ENCODE measurements at places on chromosomes 12 and 14. TPM values are rescaled to one million over a fixed set of nuclear protein-coding genes. Genes with fewer than 3 reads are reported as not detected.

The CPNE6 gene
- not detected for polyA plus RNA-seq

The PACS2 gene
- 89.4 TPM for polyA plus RNA-seq

The ACTR10 gene
- polyA plus RNA-seq, result 96.0 TPM

The PPP1R1A gene
- polyA plus RNA-seq, result 54.6 TPM

The SRSF5 gene
- 704 TPM for polyA plus RNA-seq

The SCNN1A gene
- polyA plus RNA-seq, result 105 TPM

The MSRB3 gene
- 19.4 TPM for polyA plus RNA-seq

The RESF1 gene
- 52.3 TPM for polyA plus RNA-seq

The ADSS1 gene
- polyA plus RNA-seq, result 14.7 TPM

The KRT82 gene
- polyA plus RNA-seq, result not detected

The ENDOU gene
- polyA plus RNA-seq, result 0.46 TPM

The RPS6KL1 gene
- polyA plus RNA-seq, result 1.9 TPM

The P2RX2 gene
- 1.8 TPM for polyA plus RNA-seq

The SERPINA10 gene
- polyA plus RNA-seq, result 0.31 TPM

The MDGA2 gene
- 2.8 TPM for polyA plus RNA-seq

The COX8C gene
- 0.43 TPM for polyA plus RNA-seq

The BCL11B gene
- polyA plus RNA-seq, result 2.4 TPM

The CIROP gene
- 0.06 TPM for polyA plus RNA-seq

The SIRT4 gene
- 3.2 TPM for polyA plus RNA-seq

The SMIM41 gene
- 0.73 TPM for polyA plus RNA-seq

The ITGB7 gene
- polyA plus RNA-seq, result 1.7 TPM

The KRT73 gene
- polyA plus RNA-seq, result not detected

The NPFF gene
- 0.70 TPM for polyA plus RNA-seq

The ZNF605 gene
- 32.8 TPM for polyA plus RNA-seq

The NTN4 gene
- 95.5 TPM for polyA plus RNA-seq

The OASL gene
- not detected for polyA plus RNA-seq

The PRR4 gene
- 5.9 TPM for polyA plus RNA-seq

The MAX gene
- polyA plus RNA-seq, result 61.6 TPM

The PSMD9 gene
- 57.2 TPM for polyA plus RNA-seq

The TCL1B gene
- not detected for polyA plus RNA-seq

The MAP1LC3B2 gene
- 8.1 TPM for polyA plus RNA-seq

The ATXN7L3B gene
- polyA plus RNA-seq, result 80.2 TPM

The CAPZA3 gene
- 0.55 TPM for polyA plus RNA-seq

The BHLHE41 gene
- 2.0 TPM for polyA plus RNA-seq

The JPH4 gene
- polyA plus RNA-seq, result 9.1 TPM

The TMEM63C gene
- polyA plus RNA-seq, result 2.4 TPM

The IRAK3 gene
- 3.8 TPM for polyA plus RNA-seq

The KRT71 gene
- not detected for polyA plus RNA-seq

The GPR68 gene
- polyA plus RNA-seq, result 3.8 TPM

The GYS2 gene
- polyA plus RNA-seq, result not detected

The PROX2 gene
- polyA plus RNA-seq, result 3.3 TPM

The VIPAS39 gene
- 32.0 TPM for polyA plus RNA-seq

The RNASE3 gene
- polyA plus RNA-seq, result 1.4 TPM

The KCNJ8 gene
- polyA plus RNA-seq, result 19.4 TPM

The COL2A1 gene
- 33.7 TPM for polyA plus RNA-seq

The RPS29 gene
- polyA plus RNA-seq, result 1,660 TPM

The POTEM gene
- not detected for polyA plus RNA-seq

The ASCL1 gene
- polyA plus RNA-seq, result not detected

The CCDC38 gene
- 0.24 TPM for polyA plus RNA-seq

The IQSEC3 gene
- 12.8 TPM for polyA plus RNA-seq

The WNT1 gene
- polyA plus RNA-seq, result not detected

The NELL2 gene
- polyA plus RNA-seq, result 16.4 TPM
